ENCODE measurements at places on chromosomes 2 and 18. TPM values are rescaled to one million over a fixed set of nuclear protein-coding genes. Genes with fewer than 3 reads are reported as not detected.

GRCh38 chr2:8028981-8029380 lies 652.9 kb upstream of the ID2 start:
- DNase-seq: no peak

- no peak for DNase-seq
Measured at GRCh38 chr2:239308661-239309397, 92.0 kb downstream of the HDAC4 start.

- DNase-seq: no peak
Measured at GRCh38 chr2:188295067-188295685, 3.5 kb downstream of the GULP1 start.

- peak; percentile 57 for DNase-seq
Measured at GRCh38 chr2:70083344-70084156, 3.7 kb upstream of the PCBP1 start.

DNA sequence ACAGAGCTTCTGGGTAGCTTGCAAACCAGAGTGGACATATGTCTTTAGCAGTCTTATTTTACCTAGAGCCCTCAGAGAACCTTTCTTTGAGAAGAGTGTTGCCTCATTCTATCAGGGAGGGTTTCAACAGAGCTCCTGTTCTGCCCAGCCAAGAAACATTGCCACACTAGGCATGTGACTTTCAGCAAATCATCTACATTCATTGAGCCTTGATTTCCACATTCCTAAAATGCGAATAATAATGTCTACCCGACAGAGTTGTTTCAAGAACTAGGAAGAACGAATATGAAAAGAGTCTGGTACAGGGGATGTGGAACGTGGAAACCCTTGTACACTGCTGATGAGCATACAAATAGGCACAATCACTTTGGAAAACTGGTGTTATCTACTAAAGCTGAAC lies 7.8 kb upstream of the PRKAG3 start:
- DNase-seq: no peak

DNA sequence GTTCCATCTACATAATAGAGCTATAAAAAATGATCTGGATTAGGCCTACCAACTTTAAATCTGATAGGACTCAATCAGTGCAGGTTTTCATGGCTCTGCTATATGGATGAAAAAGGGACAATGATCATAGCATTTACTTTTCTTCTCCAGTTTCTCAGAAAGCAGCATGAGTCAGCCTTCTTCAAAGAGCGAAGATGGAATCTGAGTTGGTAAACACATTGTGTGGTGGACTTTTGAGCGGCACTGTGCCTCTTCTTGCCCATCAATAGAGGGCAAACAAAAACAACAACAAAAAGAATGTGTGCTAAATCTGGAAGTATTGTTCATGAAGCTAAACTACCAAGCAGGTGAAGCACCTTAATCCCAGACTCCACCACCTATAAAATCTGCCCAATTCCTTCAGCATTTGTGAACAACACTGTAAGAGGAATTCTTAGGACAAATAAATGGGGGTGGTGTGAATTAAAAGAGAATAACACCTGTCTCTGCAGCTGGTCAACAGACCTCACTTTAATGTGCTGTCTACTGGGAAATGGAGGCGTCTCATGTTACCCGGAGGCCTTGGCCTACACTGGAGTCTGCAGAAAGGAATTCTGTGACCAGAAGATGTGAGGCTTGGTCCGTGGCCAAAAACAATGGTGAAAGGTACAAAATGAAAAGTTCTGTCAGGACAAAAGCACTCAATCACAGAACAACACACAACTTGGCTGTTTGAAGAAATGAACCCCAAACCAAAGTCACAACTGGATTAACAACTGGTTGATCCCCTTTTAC lies 609.0 kb downstream of the IRS1 start:
- DNase-seq: no peak

DNA sequence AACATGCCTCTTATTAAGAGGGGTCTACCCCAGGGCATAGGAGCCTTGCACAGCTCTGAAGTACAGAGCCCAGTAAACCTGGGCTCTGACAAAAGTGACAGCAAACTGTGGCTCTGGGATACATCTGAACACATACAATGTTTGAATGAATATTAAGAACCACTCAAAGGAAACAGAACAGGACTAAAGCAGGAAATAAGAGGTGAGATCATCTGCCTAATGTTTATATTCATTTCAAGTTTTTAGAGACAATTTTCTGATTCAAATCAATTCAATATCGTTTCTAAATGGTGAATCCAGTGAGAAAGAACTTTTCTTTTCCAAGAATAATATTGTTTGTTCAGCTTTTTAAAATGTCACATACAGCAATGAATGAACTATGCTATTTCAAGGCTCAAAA lies 136.7 kb upstream of the CAVIN2 start:
- no peak for DNase-seq

- DNase-seq: no peak
Measured at GRCh38 chr2:49845671-49846070, 691.4 kb upstream of the FSHR start.

GRCh38 chr2:197010200-197011020 lies 83.9 kb upstream of the PGAP1 start:
- no peak for DNase-seq

- DNase-seq: no peak
Measured at GRCh38 chr18:79641722-79642497, 37.7 kb upstream of the CTDP1 start.

- DNase-seq: no peak
Measured at GRCh38 chr18:74936343-74936742, 272.6 kb downstream of the PTGR3 start.

- DNase-seq: no peak
Measured at GRCh38 chr2:75720525-75720924, 9.8 kb upstream of the GCFC2 start.

- no peak for DNase-seq
Measured at GRCh38 chr2:71005271-71006202, 10.9 kb upstream of the TEX261 start.

- DNase-seq: no peak
Measured at GRCh38 chr2:218540015-218540414, 28.1 kb downstream of the USP37 start.

GRCh38 chr18:4599312-4599711 lies 144.2 kb upstream of the DLGAP1 start:
- DNase-seq: no peak

DNA sequence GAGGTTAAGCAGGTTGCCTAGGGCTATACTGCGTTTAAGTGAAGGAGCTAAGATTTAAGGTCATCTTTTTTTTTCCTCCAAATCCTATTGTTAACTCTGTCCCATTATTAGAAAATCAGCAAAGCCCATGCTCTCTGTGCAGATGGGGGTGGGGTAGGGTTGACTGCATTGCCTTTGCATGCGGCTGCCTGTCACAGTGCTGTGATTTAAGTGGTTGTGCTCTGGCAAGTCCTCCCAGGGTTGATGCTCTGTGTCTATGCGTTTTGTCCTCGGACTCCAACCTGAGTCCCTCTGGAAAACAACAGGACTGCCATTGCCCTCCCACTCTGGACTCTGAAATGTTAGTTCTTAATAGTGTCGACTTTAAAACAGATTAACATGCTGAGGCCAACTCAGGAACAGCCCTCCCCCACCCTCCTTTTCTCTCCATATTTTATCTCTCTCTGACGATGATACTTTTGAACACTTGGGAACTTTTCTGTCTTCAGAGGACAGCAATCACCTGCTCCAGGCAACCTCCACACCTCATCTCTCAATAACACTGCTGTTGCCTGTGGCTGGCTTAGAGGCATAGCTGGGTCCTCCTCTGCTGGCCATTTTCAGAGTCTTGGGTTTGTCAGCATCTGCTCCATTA lies 5.8 kb downstream of the FHOD3 start:
- no peak for DNase-seq

GRCh38 chr2:69013142-69013839 lies at the start of gene ANTXR1:
Gene ANTXR1 (plus strand): TSS chr2:69013179. CDS start chr2:69013500, 321 bp downstream.
- peak; percentile 21 for DNase-seq

DNA sequence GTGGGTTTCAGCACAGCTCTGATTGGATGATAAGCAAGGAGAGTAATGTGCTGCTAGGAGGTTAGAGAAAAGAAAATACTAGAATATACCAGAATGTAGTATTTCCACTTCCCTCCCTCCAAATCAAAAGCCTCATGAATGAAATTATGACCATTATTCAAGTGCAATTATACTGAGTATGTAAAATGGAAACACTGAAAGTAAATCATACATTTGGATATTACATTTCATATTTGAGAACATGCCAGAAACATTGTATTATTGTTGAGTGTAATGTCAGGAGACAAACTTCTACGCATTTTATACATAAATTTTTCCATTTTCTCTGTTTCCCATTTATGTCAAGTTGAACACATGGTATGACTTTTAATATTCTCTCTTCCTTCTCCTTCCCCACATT lies 942 bp upstream of the CETN1 start:
- DNase-seq: no peak

The SH3BP4 gene
- total RNA-seq: 0.18 TPM

The RPRM gene
- total RNA-seq: 0.14 TPM

The INHBB gene
- not detected for total RNA-seq

The CHRNG gene
- not detected for total RNA-seq

The FAM110C gene
- 0.16 TPM for total RNA-seq

The IL1F10 gene
- total RNA-seq: not detected

The WDR43 gene
- total RNA-seq: 179 TPM

The LIPG gene
- total RNA-seq: 0.64 TPM

The B3GNT7 gene
- 0.14 TPM for total RNA-seq

The GNAL gene
- not detected for total RNA-seq

The CD8B2 gene
- 4.4 TPM for total RNA-seq

The ACVR1C gene
- 0.99 TPM for total RNA-seq

The FBXO48 gene
- total RNA-seq: 1.5 TPM
